Lung (tissue), 17 donors: ENCODE measurements at places on chromosomes 11 and 22. TPM values are rescaled to one million over a fixed set of nuclear protein-coding genes. Genes with fewer than 3 reads are reported as not detected.

AKIP1 gene
- total RNA-seq: 27.2 TPM

GLYATL2 gene
- total RNA-seq: 0.40 TPM

ART5 gene
- 1.0 TPM for total RNA-seq

OR4C11 gene
- total RNA-seq: not detected

DNA sequence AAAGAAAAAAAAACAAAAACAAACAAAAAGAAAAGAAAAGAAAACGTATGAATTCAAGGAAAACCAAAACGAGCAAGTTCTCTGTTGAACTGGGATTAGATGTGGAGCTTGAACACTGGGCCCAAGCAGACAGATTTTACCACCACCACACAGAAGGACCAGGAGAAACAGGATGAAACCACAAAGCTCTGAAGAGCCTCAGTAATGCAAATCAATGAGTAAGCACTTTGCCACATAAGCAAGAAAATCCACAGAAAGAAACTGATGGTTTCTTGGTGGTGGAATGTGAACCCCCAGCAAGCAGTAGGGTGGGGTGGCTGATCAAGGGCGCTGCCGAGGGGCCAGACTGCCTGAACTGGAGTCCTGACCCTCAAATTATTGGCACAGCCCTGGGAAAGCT lies 50.9 kb upstream of the NFRKB start:
- DNase-seq: no peak
